Naive thymus-derived CD4-positive, alpha-beta T cell (primary cell): ENCODE measurements at places on chromosomes 5 and 9. TPM values are rescaled to one million over a fixed set of nuclear protein-coding genes. Genes with fewer than 3 reads are reported as not detected.

- DNase-seq = no peak
Observed at GRCh38 chr5:53211799-53212198, 102.2 kb upstream of the MOCS2 start.

DNA sequence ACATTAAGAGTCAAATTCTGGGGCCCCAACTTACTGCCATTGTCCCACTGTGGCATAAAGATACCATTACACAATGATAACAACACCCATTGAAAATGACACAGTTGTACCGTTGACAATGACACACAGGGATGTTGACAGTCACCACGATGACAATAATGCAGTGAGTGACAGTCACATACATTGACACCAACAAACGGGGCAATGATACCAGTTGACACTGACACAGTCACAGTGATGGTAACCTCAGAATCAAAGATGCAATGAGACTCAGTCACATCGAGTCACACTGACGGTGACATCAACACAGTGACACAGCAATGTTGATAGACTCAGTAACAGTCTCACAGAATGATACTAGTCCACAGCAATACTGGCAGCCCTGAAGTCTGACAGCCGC is 16.9 kb downstream of the CNTFR start:
- DNase-seq = no peak

- no peak for DNase-seq
Observed at GRCh38 chr9:84170521-84171141, 169.9 kb downstream of the SLC28A3 start.

DNA sequence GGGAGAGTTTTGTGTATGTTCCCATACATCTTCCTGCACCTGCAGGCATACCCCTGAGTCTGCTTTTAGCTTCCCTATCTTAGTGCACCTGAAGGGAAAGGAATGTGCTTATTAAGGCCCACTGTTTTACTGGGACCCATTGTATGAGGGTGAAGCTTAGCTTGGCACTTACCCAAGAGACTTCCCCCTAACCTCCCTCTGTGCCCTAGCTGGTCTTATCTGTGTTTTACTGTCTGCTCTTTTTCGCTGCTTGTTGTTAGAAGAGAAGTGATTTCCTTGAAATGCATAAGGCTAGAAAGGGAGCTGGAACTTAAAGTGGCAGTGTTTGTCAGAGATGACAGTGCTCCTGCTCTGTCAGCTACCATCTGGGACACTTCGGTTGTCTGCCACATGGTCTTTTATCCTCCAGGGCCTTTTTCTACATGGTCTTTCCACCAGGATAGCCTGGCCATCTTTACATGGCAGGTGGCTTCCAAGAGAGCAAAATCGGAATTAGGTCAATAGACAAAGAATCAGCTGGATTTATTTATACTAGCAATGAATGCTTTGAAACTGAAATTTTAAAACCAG is 122.5 kb upstream of the SLC44A1 start:
- DNase-seq = no peak

GRCh38 chr5:10519729-10520128 is 44.1 kb upstream of the ANKRD33B start:
- DNase-seq = no peak

DNA sequence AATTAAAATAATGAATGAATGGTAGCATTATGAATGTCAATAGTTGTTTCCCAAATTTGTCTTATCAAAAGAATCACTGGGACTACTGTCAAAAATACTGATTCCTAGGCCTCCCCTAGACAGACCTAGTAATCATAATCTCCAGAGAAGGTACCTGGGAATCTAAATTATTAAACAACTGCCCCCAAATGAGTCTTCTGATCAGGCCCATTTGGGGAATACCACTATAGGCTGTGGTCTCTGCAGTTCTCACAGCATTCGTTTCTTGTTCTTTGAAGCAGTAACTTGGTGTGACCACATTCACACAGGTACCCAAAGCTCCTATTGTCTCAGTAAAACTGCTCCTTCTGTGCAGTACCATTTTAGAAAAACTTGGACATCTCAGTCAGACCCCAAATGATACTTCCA is 230.9 kb downstream of the PIK3R1 start:
- DNase-seq = no peak

The PCDH12 gene
- not detected for total RNA-seq

The MYMK gene
- total RNA-seq = not detected

The SPAAR gene
- total RNA-seq = not detected in 2 replicates

The SNCAIP gene
- total RNA-seq = 0.17 TPM

The SPATA31D4 gene
- total RNA-seq = not detected in 2 replicates
